HepG2 (cell line): ENCODE measurements at places on chromosomes 5 and 9.

DNA sequence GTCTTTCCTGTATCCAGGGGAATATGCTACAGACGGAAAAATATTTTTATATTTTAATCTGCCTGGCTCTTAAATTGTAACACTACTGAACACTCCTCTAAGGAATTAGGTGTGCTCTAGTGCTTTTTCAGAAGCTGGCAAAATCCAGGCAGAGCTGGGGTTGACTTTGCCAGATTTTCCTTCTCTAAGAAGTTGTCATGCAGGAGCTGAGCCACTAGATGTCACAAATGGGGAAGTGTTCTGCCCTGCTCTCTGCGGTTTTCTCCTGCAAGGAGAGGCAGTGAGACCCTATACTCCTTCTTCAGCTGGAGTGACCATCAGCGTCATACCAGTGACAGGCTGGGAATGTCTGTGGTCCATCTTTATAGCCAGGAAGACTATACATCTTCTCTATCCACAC, 112.5 kb downstream of the HAPLN1 start:
- peak; percentile 15 for DNase-seq

- no peak for DNase-seq
Observed at GRCh38 chr5:52013523-52013922, 630.3 kb downstream of the ISL1 start.

- DNase-seq: peak; percentile 24
Observed at GRCh38 chr9:37471942-37472684, 6.9 kb upstream of the ZBTB5 start.

- no peak for DNase-seq
Observed at GRCh38 chr9:69442486-69442885, 117.5 kb downstream of the ENTREP1 start.

GRCh38 chr5:14258840-14259239, 115.7 kb downstream of the TRIO start:
- no peak for DNase-seq

GRCh38 chr5:97618721-97619120, 435.7 kb upstream of the RIOK2 start:
- DNase-seq: no peak

DNA sequence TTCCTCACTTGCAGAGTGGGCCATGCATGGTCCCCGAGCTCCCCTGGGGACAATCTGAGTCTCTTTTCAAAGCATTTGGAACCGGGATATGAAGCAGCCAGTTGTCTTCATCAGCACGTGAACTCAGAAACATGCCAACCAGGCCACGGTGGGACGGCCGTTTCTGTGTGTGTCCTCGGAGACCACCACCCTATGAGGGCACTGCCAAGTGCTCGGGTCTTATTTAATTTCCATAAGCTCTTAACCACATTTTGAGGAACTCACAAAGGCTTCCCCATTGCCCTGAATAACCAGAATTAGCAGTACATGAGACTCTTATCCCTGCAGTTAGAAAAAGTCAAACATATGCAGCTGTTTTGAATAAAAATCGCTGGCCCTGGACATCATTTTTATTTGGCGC, 60.1 kb downstream of the OTULIN start:
- no peak for DNase-seq

GRCh38 chr9:114046875-114047274, 31.2 kb downstream of the AMBP start:
- no peak for DNase-seq

DNA sequence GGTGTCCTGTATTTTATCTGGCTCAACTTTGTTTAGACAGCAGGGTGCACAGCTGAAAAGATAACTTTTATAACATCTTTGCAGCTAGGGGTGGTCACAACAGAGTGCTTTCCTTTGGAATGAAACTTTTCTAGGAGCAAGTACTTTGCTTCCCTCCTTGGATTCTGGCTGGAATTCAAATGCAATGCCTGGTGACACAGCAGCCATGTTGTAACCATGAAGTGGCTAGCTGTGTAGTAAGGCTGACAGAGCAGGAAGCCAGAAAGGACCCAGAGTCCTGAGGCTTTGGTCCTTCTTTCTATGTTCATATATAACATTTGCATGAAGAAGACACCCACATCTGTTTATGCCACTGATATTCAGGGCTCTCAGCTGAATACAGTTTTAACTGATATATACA, 48.1 kb downstream of the TENT4A start:
- no peak for DNase-seq

DNA sequence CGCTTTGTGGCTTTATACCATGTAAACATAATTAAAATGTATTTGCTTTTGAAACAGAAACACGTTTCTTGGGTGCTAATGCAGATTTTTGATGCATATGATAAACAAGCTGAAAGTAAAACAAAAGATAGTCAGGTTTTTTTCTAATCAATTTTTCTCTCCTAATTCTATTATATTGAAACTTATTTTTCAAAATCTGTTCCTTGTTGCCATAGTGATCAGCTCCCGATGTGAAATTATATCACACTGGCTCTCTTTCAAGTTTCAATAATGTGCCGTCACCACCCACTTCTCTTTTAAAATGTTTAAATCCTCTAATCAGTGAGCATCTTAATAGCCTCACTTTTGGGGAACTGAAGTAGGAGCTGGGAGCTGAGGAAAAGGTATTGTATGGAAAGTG, 36.4 kb upstream of the DAPK1 start:
- DNase-seq: no peak

DNA sequence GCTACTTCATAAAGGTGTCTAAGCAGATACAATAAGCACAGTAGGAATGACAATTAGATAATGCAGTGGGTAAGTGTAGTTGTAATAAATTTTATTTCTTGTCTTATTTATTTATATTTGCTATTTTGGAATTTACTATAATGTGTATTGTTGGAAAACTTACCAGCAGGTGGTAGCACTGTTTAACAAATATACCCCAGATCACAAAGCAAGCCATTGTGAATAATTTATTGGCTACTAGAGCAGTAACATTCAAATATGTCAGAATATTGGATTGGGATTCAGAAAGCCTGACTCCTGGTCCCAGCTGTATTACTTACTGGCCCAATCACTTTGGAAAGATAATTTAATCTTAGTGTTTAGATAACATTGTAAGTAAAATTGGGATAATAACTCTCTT, 78.0 kb downstream of the ISOC1 start:
- DNase-seq: no peak

DNA sequence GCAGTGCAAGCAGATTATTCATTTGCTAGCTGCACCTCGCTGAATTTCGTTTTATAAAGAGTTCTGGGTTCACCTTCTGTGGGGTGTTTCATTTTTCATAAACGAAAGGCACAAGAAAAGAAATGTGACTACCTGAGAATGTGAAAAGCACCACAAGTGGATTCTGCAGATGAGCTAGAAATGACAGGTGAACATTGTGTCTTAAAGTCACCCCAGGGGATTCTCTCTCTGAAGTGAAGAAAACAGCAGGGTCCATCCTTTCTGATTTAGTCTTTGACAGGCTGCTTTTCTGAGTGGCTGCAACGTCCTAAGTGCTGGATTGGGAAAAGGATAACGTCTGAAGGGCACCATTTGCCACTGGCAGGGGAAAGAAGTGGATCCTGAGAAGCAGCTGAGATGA, 469.3 kb downstream of the SPATA31D1 start:
- DNase-seq: no peak

DNA sequence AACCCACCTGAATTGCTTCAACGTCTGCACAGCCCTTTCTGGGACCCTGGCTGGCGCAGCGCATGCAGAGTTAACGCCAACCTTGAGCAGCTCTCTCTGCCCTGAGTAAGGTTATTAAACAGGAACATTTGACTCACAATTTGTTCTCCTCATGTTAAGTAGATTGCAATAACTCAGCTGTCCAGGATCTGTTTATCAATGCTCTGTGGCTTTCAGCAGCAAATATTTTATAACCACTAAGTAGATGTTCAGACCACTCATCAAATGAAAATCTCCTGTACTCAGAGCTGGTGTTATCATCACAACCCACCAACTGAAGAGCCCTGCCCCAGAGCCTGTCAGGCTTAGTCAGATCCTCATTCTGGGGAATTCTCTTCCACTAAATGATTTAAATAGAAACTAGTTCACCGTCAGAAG, 403.0 kb downstream of the ZNF608 start:
- DNase-seq: no peak

DNA sequence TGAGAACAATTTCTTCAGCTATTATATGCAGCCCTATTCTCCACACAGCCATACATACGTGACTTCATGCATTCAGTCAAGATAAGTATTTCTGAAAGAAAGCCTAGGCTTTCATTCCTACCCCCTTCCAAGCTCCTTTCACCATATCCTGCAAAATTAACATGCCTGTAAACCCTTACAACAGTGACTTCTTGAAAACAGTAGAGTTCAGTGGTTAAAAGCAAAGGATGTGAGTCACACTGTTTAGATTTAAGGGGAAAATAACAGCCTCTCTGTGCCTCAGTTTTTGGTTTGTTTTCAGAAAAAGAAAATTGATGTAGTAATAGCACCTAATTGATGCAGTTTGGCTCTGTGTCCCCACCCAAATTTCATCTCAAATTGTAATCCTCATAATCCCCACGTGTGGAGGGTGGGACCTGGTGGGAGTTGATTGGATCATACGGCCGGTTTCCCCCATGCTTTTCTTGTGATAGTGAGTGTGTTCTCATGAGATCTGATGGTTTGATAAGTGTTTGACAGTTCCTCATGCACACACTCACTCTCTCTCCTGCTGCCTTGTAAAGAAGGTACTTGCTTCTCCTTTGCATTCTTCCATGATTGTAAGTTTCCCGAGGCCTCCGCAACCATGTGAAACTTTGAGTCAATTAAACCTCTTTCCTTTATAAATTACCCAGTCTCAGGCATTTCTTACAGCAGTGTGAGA, 264.8 kb downstream of the CETN3 start:
- DNase-seq: no peak

- no peak for DNase-seq
Observed at GRCh38 chr5:171477101-171477500, 57.7 kb downstream of the FGF18 start.

DNA sequence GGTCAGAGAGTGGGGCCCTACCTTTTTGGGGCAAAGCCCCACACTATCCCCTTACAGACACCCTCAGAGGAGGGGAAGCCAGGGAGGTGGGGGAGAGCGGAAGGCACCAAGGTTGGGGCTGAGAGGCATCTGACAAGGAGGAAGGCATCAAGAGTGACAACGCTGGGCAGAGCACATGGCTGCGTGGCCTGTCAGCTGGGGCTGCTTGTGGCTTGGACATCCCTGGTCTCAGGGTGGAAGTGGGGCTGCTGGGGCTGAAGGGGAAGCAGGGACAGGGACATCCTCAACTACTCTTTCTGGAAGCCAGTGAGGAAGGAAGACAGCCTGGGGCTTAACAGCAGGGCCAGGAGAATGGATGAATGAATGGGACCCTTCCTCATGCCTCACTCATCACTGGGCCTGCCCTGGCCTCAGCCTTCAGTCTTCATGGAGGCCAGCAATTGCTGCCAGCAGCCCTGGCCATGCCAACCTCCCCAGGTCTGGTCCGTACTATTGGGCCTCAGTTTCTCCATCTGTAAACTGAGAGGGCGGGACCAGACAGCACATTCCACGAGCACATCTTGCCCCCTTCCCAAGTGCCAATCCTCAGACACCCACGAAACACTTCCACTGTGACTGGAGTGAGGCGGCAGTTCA, 993 bp upstream of the RALGDS start:
- no peak for DNase-seq

- no peak for DNase-seq
Observed at GRCh38 chr5:83538786-83539462, 67.4 kb downstream of the VCAN start.

DNA sequence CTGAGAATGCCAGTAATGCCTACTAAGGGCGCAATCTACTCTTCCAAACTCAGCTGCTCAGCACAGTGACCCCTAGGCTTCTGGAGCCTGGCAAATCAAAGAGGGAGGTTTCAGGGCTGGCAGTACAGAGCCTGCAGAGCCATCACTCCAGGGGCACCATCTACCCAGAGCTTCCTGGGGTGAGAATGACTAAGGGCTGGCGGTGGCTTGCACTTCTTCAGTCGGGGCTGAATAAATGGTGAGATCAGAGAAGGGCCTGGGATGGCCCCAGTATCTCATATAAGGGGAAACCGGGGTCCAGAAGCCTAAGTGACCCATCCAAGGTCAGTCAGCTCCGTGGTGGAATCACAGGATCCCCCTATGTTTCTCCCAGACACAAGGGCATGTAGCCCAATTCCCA, 5.3 kb downstream of the SH3PXD2B start:
- DNase-seq: no peak

DNA sequence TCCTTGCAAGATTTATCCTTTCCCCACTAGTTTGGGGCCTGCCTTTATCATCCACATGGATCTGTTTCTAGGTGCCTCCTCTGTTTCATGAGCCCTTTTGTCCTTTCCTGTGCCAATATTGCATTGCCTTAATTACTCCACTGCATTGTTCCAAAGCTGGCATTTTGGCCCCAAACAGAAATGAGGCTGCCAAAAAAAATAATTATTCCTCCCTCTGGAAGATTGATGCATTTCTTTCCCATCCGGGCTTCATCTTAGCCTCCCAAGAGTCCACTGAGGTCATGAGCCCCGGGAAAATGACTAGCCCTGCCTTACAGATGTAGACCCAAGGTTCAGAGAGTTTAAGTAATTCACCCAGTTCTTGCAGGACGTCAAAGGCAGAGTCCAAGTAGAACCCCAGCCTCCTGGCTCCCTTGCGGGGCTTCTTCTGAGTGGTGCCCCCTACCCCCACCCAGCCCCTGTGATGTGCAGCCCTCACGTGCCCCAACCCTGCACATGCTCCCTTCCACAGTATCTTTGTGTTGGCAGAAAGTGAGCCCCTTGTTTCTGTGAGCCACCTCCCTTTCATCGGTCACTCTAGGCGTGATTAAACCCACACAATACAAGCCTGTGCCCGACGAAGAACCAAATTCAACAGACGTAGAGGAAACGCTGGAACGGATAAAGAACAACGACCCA, 62.1 kb downstream of the TMOD1 start:
- DNase-seq: no peak

DNA sequence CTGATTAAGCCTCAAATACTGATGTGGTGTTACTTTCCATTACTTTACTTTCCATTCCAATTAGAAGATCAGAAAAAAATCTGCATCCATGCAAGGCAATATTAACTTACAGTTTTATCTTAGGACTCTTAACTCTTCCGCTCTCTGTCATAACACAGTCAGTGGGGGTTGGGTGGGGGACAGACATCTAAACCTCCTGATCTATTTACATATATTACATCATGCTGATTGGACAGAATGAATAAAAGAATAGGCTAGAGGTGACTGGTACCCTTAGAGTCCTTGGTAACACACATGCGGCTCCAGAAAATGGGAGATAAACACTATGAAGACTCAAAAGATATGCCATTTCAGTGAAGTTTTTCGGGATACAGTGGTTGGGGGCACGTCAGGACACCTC, 27.6 kb downstream of the RAPGEF6 start:
- DNase-seq: no peak

- DNase-seq: no peak
Observed at GRCh38 chr9:78397454-78397853, 100.5 kb downstream of the PSAT1 start.
